ENCODE measurements at places on chromosomes 4 and X.

- no peak for DNase-seq
These were observed 139.3 kb downstream of the AFAP1 start for GRCh38 chr4:7800410-7800809.

DNA sequence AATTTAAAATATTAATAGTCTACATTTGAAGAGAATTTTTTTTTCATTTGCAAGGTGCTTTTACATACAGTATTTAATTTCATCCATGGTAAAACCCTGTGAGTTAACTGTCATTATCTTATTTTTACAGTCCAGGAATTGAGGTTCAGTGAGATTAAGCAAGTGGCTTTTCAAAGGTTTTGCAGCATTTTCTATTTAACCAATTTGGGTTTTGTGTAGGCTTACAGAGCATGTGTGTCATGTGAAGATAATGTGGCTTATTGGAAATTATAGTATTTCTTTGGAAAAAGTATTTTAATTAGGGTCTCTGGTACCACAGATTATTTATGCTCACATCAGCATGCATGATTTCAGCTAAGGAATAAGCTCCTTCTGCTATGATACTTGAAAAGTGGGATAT, 4.5 kb downstream of the XK start:
- DNase-seq: no peak

- DNase-seq: peak; percentile 16
These were observed 224.6 kb downstream of the SPRY1 start for GRCh38 chr4:123621072-123621705.

DNA sequence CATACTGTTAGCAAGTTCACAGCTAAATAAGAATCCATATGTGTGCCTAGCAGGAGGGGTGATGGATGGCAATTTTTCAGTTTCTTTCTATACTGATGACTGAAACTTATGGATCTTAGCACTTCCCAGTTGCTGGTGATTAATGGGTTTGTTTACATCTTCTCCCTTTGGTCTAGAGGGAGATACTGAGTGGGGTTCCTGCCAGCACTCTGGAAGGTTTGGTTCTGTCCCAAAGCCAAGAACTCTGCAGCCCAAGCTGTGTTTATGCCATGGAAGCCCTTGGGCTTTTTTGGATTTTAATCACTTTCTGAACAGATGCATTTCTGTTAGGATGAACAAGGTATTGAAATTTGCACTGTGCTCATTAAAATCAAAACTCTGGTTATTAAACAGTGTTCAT, 43.5 kb downstream of the DDIT4L start:
- DNase-seq: no peak

- no peak for DNase-seq
These were observed 8.7 kb upstream of the JADE1 start for GRCh38 chr4:128800701-128801284.

- DNase-seq: no peak
These were observed 8.3 kb downstream of the GPRIN3 start for GRCh38 chr4:89299153-89299791.

DNA sequence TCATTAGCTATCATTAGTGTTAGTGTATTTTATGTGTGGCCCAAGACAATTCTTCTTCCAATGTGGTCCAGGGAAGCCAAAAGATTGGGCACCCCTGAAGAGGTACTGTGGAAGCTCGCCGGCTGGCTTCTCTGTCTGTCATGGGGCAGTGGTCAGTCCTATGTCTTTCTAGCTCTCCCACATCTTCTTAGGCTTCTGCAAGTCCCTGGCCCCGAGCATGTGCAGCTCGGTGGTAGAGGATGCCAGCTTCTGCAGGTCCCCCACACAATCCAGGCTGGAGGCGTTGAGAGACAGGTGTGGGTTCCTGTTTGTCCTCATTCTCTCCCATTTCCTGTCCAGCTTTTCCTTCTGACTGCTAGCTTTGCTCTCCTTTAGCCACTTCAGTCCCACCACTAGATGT, 134.1 kb upstream of the NALF2 start:
- no peak for DNase-seq

- no peak for DNase-seq
These were observed 38.2 kb downstream of the UGT2B7 start for GRCh38 chr4:69134471-69134870.

DNA sequence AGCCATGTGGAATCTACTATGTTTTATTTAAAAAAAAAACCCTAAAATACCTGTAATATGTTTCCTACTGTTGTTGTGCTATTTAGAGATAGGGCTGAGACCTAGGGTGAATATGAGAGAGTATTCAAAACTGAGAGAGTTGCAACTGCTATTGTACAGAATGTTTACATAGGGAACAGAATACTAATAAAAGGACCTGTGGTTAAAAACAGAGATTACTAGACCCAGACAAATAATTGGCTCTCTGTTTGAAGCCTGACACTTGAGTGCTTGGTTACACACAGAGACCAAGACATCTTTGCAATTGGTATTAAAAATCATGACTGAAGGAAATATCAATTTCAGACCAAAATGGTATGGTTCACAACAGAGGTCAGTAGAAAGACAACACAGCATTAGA, 278.9 kb upstream of the GIMD1 start:
- DNase-seq: no peak

GRCh38 chr4:71202705-71203104, 136.1 kb upstream of the SLC4A4 start:
- DNase-seq: no peak

DNA sequence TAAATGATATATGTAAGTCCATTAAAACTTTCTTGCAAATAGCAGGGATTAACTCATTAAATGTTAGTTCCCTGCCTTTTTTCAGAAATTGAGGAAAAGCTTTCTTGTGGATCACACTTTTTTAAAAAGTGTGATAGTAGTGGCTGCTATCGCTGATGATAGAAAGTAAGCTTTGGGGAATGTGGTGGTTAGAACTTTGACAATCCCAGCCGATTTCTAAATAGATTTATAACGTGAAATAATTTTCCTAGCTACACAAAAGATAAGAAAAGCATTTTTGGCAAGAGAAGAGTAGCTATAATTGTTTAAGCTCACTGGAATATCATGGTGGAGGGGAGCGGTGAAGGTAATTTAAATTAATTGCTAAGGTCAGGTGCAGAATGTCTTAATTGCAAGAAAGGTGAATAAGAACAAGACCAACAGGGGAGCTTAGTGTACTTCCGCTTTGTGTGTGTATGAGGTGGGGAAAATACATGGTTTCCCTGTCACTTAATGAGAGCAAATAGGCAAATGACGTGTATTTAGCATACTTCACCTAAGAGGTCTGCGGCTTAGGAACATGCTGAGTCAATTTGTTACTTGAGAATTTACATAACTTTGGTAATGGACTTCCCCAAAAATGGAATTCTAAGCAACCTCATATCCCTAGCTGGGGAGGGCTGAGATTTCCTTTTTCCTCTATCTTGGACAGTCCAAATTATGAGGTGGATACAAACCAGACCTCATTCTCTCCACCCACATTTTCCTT, 11.7 kb upstream of the IL21 start:
- DNase-seq: no peak

- DNase-seq: no peak
These were observed 302.7 kb downstream of the GPM6A start for GRCh38 chr4:175509320-175509719.

DNA sequence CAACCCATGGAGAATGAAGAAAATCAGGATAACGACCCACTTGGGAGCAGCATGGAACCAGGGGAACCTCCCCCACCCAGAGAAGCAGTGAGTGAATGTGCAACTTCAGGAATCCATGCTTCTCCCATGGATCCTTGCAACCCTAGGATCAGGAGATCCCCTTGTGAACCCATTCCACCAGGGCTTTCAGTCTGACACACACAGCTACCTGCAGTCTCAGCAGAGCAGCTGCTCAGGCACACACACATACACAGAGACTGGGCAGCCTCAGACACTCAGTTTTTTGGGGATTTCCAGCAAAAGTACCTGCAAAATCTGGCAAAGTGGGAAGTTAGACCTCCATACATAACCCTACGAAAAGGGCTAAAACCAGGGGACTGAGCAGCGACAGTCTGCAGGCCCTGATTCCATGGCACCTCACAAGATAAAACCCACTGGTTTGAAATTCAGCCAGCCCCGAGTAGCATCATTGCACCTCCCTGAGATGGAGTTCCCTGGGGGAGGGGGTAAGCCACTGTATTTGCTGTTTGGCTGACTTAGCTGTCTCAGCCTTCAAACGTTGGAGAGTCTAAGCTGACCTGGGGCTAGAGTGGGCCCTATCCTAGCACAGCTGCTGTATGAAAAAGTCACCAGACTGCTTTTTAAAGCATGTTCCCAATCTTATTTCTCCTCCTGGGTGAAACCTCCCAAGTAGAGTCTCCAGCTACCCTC, 737.5 kb upstream of the NDST4 start:
- DNase-seq: no peak

GRCh38 chrX:35115205-35115604, 172.6 kb downstream of the FAM47B start:
- no peak for DNase-seq

GRCh38 chr4:45661893-45662292, 462.0 kb downstream of the GABRG1 start:
- DNase-seq: no peak

- no peak for DNase-seq
These were observed 74.4 kb downstream of the AFF1 start for GRCh38 chr4:87009095-87009648.

DNA sequence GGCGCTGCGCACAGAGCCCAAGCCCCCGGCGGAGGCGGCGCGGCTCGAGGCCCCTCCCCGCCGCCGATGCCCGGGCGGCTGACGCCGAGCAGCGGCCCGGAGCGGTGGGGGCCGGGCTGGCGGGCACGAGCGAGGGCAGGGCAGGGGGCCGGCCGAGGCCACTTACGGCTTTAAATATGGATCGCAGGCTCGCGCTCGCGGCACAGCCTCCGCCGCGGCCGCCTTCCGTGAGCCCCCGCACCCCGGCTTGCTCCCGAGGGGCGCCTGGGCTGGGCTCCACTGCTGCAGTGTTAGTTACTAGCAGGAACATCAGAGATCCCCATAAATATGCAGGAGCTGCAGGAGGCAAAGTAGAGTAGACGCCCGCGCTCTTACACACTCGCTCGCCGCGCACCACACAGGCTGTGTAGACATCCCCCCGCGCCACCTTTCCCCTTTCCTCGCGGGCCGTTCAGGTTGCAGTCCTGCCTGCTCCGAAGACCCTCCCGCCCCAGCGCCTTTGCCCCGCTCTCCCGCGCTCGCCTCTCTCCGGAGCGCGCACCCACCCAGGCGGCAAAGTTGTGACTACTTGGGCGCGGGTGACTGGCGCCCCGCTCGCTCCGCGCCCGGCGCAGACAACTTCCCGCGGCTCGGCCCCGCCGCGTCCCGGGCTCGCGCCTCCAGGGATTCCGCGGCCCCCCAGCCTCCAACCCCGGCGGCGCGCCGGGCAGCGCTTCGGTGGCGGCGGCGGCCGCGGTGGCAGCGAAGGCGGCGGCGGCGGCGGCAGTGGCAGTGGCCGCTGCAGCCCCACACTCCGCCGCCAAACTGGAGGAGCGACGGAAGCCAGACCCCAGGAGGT, 152.0 kb upstream of the SLC4A4 start:
- DNase-seq: peak; percentile 71

- peak; percentile 45 for DNase-seq
These were observed 62.6 kb upstream of the CLNK start for GRCh38 chr4:10747186-10747585.

GRCh38 chr4:188550296-188550695, 411.1 kb downstream of the TRIML1 start:
- no peak for DNase-seq

DNA sequence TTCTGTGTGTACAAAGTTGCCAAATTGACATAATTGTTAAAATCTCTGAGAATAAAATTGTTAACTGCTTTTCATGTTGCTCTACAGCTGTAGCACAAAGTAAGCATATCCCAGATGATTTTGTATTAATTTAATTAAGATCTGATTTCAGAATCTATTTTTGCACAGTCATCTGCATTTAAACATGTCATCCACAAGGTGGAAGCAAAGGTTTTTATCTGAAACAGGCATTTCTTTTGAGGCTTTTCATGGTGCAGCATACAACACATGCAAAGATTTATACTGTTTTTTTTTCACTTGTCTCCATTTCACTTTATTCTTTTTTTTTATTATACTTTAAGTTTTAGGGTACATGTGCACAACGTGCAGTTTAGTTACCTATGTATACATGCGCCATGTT, 51.2 kb downstream of the GC start:
- DNase-seq: peak; percentile 11

- DNase-seq: no peak
These were observed 40.2 kb upstream of the NKX3-2 start for GRCh38 chr4:13584481-13584880.

DNA sequence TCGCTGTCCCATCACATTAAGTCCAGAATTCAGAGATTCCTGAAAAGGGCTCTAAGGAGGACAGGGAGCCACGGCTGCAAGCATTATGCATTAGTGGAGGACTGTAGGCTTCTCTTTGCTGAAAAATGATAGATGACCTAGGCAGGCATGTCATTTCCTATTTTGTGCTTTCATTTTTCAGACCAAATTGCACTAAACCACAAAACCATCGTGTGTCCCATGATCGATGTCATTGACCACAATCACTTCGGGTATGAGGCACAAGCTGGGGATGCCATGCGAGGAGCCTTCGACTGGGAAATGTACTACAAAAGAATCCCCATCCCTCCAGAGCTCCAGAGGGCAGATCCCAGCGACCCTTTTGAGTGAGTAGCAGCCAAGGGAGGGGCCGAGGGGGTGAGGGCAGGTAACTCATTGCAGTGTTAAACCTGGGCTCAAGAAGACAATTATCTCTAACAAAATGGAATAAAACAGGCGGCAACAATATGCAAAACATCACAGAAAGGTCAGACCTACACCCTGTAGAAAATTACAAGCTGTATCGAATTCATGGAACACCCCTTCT, 355.2 kb upstream of the GALNT7 start:
- DNase-seq: no peak

All from midbrain (tissue), 1 donor.